ENCODE measurements at places on chromosomes 7 and 10. TPM values are rescaled to one million over a fixed set of nuclear protein-coding genes. Genes with fewer than 3 reads are reported as not detected.

DNA sequence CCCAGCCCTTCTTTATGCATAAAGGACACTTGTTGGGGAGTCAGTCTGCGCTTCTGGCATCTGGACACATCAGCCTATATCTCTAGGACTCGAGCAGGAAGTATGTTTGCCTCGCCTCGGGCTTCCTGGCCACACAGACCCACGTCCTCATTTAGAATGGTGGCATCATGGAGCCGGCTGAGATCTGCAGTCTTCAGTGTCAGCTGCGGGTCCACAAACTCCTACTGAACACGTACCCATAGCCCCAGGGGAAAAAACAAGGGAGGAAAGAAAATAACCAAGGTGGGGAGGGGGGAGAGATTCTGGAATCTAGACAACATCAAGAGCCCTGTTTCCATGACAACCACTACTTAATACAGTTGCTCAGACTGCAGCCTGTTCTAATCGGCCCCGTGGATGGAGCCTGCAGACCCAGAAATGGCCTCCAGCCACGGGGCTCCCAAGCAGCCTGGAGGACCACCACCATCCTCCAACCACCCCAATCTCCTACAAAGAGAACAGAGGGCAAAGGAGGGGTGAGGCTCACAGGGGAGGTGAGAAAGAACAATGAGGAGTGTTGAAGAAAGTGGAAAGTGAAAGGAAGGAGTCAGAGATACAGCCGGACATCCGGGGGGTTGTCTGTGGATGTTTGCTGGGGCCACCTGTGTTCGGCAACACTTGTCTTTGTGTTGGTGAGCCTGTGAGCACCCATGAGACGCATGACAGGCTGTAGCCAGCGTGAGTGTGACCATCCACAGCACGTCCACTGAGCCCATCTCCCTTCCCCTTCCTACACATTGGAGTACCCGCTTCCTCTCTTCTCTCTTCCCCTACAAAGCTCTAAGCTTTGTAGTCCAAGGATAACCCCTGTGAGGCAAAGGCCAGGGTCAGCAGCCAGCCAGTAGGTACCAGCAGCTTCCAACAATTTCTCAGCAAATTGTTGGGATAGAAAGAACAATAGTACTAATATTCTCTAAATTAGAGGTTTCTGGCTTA is 141.0 kb downstream of the PLXNA4 start:
- peaks cover 34% of the 10 kb centered on the region for H3K4me1 ChIP-seq
- no peaks in the 10 kb centered on the region for H3K36me3 ChIP-seq
- H3K4me3 ChIP-seq = no peak overlapping the region
- no peak for DNase-seq
- H3K27me3 ChIP-seq = no peaks in the 10 kb centered on the region

DNA sequence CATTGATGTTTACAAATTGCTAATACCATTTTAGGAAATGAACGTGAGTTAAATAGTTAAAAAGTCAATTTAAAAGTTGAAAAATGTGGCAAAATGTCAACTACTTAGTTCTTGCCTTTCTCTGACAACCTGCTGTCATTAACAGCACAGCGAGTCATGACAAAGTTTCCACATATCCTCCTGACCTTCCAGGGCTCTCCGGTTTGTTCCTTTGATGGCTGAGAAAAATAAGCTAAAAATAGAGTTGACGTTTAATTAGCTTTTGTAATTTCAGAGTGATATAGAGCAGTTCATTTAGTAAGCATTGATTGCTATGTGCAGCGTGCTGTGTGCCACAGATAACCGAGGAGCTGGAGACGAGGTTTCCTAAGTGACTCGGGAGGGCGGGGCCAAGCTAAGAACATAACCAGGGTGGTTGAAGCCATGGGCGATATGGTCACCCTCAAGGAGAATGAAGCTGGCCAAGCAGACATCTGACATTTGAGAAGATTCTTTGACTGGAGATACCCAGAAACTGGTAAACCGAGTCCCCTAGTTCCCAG is 47.9 kb downstream of the OGDH start:
- no peak overlapping the region for H3K27ac ChIP-seq
- peaks cover 64% of the 10 kb centered on the region for H3K36me3 ChIP-seq
- no peaks in the 10 kb centered on the region for H3K27me3 ChIP-seq
- H3K4me1 ChIP-seq = no peaks in the 10 kb centered on the region
- H3K4me3 ChIP-seq = no peak overlapping the region

DNA sequence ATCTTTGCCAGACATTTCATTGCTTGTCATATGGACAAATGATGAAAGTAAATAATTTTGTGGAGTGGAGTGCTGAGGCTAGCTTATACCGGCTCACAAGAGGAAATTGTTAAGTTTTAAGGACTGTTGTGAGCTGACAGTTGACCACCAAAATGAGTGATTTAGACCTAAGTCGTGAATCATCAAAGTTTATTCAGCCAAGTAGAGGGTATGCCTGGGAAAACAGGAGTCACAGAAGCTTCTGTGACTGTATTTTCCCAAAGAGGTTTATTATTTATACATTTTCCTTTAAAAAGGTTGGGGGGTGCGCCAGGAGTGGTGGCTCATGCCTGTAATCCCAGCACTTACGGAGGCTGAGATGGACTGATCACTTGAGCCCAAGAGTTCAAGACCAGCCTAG is 21.8 kb downstream of the MRPS24 start:
- no peaks in the 10 kb centered on the region for H3K4me1 ChIP-seq
- no peaks in the 10 kb centered on the region for H3K27me3 ChIP-seq
- H3K36me3 ChIP-seq = no peaks in the 10 kb centered on the region
- no peak for DNase-seq
- no peak overlapping the region for H3K27ac ChIP-seq
- no peak overlapping the region for H3K4me3 ChIP-seq

DNA sequence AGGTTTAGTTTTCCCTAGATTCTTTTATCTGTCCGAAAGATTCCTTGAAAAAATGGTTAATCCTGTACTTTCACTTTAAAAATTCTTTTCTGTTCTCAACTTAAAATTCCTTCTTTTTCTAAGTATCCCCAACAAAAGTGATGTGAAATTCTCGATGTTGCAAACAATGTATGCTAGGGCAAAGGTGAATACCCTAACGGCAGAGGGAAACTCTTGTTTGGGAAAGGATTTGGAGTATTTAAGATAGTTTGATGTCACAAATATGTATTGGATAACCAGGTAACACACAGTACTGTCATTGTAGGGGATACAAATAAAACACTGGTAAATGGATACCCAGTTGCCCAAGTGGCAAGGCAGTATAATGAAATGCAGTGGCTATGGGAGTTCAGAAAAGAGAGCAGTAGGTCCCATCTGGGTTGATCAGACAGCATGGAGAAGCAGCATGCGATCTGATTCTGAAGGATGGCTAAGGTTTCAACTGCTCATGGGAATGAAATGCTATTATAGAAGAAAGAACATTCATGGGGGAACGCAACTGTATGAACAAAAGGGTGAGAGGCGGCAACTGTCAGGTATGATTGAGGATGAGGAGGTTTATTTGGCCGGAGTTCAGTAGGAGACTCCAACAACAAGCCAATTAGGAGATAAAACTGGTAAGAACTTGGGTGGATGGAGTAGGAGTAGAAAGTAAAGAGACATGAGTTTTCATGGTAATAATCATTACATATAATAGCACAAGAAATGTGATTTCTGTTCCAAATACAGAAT is 3.2 kb upstream of the EPC1 start:
- no peak overlapping the region for H3K4me3 ChIP-seq
- H3K4me1 ChIP-seq = peaks cover 21% of the 10 kb centered on the region
- no peaks in the 10 kb centered on the region for H3K27me3 ChIP-seq
- H3K36me3 ChIP-seq = no peaks in the 10 kb centered on the region

The CTAGE4 gene
- not detected for total RNA-seq

The NACAD gene
- total RNA-seq = 7.1 TPM

Data from ascending aorta (tissue), 2 donors.